ENCODE measurements at places on chromosomes 2 and 18. TPM values are rescaled to one million over a fixed set of nuclear protein-coding genes. Genes with fewer than 3 reads are reported as not detected.

GRCh38 chr2:219835493-219835892 lies 208.1 kb downstream of the SLC4A3 start:
- DNase-seq = no peak

DNA sequence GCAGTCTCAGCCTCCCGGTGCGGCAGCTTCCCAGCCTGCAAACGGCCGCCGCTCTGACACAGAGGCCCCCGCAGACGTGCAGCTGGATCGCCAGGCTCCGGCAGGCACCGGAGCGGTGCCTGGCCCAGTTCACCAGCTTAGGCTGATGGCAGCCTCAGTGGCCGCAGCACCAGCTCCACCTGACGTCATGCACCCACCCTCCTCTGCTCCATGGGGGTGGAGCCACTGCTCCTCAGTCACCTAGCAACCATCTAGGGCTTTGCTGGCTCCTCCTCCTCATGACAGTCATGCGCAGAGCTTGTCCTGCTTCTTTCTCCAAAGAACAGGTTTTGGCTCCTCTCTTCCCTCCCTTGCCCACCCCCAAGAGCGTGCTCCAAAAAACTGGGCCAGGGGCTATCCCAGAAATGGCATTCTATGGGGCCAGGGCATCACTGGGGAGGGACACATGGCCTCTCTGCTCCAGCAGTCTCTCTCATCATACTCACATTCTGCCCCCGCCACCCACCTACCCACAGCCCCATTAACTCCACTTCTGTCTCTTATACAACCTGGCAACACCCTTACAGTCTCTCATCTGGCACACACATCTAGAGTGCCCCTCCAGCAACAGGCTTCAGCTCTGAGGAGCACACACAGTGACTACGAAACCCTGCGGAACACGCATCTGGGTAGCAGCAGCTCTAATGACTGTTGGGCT lies 5.5 kb downstream of the DCTN1 start:
- DNase-seq = peak; percentile 63

- DNase-seq = peak; percentile 92
Measured at GRCh38 chr2:105582952-105583660, 161.6 kb upstream of the NCK2 start.

GRCh38 chr2:84888401-84889276 lies 7.8 kb upstream of the TRABD2A start:
- no peak for DNase-seq

GRCh38 chr2:50597206-50597605 lies 434.7 kb downstream of the NRXN1 start:
- no peak for DNase-seq

GRCh38 chr18:36567800-36568199 lies 261.0 kb downstream of the TPGS2 start:
- DNase-seq = no peak

CHMP3 gene
- 196 TPM for total RNA-seq

ITPRIPL1 gene
- 0.43 TPM for total RNA-seq

- DNase-seq = no peak
Measured at GRCh38 chr2:202267495-202267894, 1.9 kb downstream of the NOP58 start.

GRCh38 chr2:26784570-26785234 lies 1.2 kb upstream of the CENPA start:
- no peak for DNase-seq

ASXL2 gene
- 33.4 TPM for total RNA-seq

GRCh38 chr18:67483237-67483636 lies 33.3 kb downstream of the DSEL start:
- DNase-seq = no peak

DNA sequence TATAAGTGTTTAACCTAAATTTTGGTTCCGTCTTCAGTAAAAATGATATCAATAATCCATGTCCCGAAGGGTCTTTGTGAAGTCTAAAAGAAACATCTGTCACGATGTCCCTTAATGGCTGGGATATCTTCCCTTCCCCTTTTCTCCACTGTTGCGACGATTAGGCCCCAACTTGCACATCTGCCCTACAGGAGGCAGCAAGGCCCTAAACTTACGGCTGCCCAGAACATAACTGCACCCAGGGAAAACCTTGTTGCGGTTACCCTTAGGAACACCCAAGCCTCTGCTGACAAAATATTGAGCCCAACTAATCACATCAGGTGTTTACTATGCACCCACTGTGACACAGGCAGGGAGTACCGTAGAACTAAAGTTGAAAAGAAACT lies 1.3 kb upstream of the SMAD2 start:
- peak; percentile 33 for DNase-seq

- no peak for DNase-seq
Measured at GRCh38 chr18:64372850-64373249, 224.0 kb upstream of the LINC00305 start.

- no peak for DNase-seq
Measured at GRCh38 chr2:135885709-135886108, 9.5 kb upstream of the MCM6 start.

- DNase-seq = no peak
Measured at GRCh38 chr2:109239720-109240119, 110.7 kb downstream of the SH3RF3 start.

- peak; percentile 94 for DNase-seq
Measured at GRCh38 chr2:231648579-231649174, 56.0 kb downstream of the TEX44 start.

DNA sequence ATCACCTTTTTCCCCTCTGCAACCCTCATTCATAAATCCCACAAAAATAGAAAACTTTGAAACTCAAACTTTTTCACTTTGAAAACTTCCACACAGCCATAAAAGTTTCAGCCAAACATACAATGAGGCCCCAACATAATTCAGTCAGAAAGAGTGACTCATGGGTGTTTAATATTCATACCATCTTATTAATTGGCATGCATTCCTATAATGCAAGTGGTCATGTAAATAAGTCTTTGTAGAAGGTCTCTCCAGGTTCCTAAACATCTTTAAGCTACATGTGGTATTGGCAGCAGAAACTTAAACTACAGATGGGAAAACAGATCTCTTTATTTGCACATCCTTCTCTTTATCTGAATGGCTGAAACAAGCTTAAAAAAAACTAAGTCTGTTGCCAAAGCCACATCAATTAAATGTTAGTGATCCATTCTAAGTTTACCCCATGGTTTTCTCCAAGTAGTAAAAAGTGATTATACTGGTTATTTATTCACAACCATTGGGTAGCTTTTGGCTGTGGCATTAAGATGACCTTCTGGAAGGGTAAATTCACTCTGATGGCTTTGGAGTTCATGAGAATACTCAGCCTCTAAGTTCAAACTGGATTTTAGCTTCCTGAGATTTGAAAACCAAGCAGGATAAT lies 70.2 kb upstream of the LYPD1 start:
- DNase-seq = no peak

- peak; percentile 59 for DNase-seq
Measured at GRCh38 chr2:207143215-207144172, 22.3 kb downstream of the KLF7 start.

CNTNAP5 gene
- total RNA-seq = not detected

- DNase-seq = peak; percentile 54
Measured at GRCh38 chr2:234257859-234258561, 207.5 kb downstream of the SPP2 start.

CLEC4F gene
- total RNA-seq = 0.19 TPM

GRCh38 chr2:212891580-212891979 lies 259.8 kb downstream of the IKZF2 start:
- no peak for DNase-seq

DNA sequence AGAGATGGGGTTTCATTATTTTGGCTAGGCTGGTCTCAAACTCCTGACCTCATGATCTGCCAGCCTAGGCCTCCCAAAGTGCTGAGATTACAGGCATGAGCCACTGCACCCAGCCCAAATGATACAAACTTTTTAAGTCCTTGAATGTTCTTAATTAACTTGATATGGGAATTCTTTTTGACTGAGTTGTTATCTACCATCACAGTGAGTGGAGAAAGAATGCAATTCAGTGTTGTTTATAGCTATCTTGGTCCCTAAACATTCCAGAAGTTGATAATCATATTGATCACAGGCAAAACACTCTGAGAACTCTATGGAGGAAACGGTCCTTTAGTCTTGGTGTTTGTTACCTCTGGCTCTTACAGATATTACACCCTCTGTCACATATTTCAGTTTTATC lies 1072.5 kb downstream of the SUCLG1 start:
- no peak for DNase-seq

GRCh38 chr2:39059366-39059952 lies 61.4 kb downstream of the SOS1 start:
- DNase-seq = no peak

SRD5A2 gene
- total RNA-seq = not detected

ERLEC1 gene
- 40.1 TPM for total RNA-seq

DCDC2C gene
- 0.35 TPM for total RNA-seq

DNA sequence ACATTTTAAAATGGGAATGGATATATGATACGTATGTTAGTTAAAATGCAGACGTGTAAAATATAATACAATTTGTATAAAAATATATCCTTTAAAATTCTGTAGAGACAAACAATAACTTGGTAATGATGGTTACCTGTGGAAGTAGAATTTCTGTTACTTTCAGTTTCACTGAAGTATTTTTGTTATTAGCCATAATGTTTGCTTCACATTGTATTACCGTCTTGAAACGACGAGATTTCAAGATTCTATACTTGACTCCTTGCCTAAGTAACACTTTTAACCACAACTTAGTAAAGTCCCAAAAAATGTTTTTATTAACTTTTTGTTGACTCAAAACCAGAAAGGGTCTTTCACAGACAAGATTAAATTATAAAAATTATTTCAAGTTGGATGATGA lies 488.3 kb upstream of the VRK2 start:
- DNase-seq = no peak

All from mucosa of descending colon (tissue), 3 donors.